GM18507 (cell line): ENCODE measurements at places on chromosomes 7 and 10.
A peak's percentile ranks its signal among the peaks of the same experiment; 100 is the strongest.

GRCh38 chr10:12717981-12718707 is 283.4 kb downstream of the CCDC3 start:
- no peak for DNase-seq

DNA sequence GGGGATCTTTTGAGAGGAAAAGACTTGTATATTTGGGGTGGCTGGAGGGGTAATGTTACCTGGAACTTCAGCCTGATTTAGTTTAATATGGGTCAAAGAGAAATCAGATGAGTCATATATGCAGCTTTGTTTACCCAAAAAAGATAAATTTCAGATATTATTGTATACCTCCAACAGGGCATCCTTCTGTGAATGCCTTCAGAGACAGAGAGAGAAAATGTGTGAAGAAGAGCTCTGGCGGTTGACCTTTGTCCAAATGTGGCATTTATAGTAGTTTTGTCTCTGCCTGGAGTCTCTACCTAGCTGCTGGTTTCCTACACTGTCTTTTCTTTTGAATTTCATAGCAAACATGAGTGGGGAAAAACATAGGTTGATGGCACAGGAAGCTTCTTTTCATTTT is 21.6 kb downstream of the LRMDA start:
- no peak for DNase-seq

GRCh38 chr10:111766464-111766863 is 417.1 kb downstream of the GPAM start:
- no peak for DNase-seq

DNA sequence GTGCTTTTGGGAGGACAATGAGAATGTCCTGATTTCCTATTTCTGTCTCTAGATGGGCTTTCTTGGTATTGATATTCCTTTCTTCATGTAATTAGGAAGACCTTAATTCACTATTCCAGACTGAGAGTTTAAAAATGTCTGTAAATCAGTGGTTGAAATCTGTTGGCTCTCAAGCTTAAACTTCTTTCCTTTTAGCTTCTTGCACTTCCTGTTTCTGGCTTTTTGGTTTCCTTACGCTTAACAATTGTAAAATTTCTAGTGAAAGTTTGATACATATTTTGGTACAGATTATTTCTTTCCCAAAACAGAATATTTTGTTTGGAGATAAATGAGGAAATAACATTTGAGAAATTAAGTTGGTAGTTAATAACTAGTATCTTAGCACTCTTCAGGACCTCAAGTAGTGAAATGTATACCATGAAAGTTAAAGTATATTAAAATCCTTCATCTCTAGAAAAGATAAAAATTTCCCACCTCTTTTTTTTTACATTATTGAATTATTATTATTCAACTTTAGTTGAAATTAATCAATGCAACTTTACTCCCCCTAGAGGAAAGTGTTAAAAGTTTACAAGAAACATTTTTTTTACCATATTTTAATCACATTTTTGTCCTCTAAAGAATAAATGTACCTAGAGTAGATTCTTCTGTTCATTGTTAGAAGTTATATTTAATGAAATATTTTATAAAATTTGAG is 137.2 kb downstream of the PHTF2 start:
- no peak for DNase-seq

DNA sequence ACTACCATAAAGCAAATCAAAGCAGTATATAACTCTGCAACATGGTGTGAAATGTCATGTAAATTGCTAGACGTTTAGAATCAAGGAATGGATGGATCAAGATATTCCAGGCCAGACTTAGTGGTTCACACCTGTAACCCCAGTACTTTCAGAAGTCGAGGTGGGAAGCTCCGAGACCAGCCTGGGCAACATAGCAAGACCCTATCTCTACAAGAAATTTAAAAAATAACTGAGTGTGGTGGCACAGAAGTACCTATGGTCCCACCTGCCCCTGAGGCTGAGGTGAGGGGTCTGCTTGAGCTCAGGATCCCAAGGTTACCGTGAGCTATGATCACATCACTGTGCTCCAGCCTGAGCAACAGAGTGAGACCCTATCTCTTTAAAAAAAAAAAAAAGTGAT is 2.8 kb upstream of the EZH2 start:
- no peak for DNase-seq

GRCh38 chr7:101169838-101170551 is 4.6 kb upstream of the VGF start:
- no peak for DNase-seq

DNA sequence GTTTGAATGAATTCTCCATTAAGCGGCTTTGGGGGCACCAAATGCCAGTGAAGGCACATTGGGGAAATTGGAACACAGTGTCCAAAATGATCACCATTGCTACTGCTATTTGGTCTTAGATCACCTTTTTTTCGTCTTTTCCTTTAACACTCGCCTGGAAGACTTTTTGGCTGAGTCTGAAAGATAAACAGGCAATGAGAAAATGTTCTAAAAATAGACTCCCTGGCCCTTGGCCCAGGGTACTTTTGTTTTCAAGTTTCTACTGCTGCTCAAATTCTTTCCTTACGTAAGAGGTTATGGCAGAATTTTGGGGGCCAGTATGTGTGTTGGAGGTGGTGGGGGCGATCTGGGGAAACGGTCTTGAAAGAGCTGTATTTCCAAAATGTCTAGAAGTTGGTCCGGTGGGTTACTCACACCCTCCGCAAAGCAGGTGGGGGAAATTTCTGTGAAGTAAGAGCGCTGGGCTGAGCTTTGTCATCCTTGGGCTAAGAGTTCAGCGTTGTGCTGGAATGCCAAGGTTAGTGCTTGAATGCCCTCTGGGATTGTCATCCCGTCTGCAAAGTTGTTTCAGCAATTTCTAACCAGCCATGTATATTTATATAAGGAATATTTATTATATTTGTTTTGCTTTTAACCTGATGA is 1.3 kb upstream of the ITPRIP start:
- DNase-seq = no peak

- no peak for DNase-seq
These were observed 105.1 kb downstream of the PIP4K2A start for GRCh38 chr10:22609251-22609650.

DNA sequence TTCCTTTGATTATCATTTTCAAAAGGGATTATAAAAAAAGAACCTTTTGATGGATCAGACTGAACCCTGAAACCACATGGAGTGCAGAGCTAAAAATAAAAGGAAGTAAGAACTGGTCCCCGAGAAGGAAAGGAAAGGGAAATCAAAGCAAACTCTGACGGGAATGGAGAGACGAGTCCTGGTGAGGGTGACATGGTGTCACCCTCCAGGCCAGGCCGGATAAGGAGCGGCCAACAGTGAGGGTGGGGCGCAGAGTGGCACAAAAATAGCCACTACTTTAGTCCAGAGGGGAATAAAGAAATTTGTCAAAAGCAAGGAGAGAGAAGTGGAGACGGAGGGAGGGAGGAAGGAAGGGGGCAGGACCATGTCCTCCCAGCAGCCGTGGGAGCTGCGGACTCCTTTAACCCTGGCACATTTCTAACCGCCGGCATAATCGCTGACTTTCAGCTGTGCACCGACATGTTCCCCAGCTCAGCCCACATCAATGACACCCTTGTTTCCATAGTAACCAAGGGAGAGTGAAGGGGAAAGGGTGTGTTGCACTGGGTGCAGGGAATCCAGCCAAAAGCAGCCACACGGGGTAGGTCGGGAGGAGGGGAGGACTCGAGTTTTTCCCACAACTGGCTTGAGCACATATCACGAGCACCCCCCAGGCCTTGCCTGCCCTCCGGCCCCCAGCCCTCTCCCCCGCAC is 29.7 kb downstream of the TRIM8 start:
- DNase-seq = no peak

DNA sequence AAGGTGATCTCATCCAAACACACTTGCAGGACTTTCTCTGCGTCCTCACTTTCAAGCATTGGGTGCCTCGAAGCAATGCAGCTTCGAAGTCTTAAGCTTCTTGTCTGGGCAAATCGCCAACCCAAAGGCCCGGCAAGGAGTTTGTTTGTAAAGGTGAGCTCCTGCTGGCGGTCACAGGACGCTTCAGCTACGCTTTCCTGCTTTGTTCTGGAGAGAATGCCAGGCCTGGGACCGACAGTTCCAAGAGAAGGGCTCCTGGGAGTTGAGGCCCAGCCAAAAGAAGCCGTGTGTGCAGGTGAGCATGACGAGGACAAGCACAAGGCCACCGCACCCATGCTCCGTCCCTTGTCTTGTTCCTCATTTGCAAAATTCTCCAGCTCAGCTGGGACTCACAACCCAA is 106.6 kb upstream of the DOCK1 start:
- DNase-seq = no peak

- no peak for DNase-seq
These were observed 695 bp upstream of the CLDN4 start for GRCh38 chr7:73829921-73830680.

DNA sequence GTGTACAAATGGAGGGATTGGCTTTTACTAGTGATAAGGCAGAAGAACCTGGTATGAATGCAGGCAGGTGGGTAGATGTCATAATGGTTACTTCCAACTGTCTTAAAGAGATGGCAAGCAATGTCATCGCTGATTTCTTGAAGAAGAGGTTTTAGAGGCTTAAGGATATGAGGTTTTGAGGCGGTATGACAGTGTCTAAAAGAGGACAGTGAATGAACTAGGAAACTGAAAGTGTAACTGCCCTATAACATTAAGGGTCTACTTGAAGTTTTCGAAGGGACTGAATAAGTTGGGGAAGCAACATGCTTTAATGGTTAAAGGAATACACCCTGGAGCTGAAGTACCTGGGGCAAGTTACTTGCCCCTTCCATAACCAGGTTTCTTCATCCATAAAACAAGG is 70.9 kb downstream of the NDUFB2 start:
- DNase-seq = no peak

GRCh38 chr10:132386419-132386831 is 10.6 kb upstream of the PWWP2B start:
- DNase-seq = no peak

- no peak for DNase-seq
These were observed 2.5 kb downstream of the H2BK1 start for GRCh38 chr7:151207804-151208203.

GRCh38 chr10:124376411-124376810 is 42.3 kb downstream of the OAT start:
- no peak for DNase-seq

- DNase-seq = no peak
These were observed 34.8 kb downstream of the KLF6 start for GRCh38 chr10:3750006-3750816.

DNA sequence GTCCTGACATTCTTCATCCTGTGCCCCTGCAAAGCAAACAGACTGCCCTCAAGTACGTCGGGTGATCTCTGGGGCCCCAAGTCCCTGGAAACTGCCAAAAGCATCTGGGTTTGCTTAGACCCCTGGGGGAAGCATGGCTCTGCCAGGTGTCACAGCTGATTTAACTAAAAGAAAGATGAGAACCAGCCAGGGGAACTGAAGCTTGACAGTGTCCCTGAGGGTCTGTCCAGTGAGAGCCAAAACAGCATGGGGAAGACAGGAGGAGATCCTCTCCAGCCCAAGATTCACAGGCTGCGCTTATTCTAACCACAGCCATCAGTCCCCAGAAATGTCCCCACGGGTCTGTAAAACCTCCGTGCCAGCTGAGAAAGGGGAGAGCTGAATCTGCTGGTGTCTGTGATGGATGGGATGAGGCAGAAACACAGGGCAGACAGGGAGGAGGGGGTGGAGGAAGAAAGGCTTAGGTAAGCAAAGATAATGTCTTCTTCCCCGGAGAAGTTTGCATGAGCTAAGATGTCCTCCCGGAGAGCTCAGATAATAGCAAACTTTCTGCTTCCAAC is 21.3 kb downstream of the CCDC3 start:
- DNase-seq = no peak

DNA sequence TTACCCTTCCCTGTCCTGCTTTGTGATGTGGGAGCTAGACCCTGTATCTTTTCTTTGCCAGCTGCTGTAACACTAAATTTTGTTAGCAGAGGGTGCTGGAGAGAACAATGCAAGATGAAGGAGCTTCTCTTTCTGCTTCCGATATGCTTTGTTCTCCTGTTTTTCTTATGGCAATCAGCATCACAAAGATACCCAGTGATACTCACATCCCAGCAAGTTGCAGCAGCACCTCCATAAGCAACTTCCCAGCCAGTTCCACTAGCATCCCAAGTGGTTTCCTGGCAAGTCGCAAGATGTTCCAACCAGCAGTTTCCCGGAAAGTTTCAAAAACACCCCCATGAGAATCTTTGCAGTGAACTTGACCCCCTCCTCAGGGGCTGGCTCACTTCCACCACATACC is 148.6 kb downstream of the IMMP2L start:
- DNase-seq = no peak

- DNase-seq = no peak
These were observed 80.2 kb downstream of the FAM241B start for GRCh38 chr10:69710008-69710888.

DNA sequence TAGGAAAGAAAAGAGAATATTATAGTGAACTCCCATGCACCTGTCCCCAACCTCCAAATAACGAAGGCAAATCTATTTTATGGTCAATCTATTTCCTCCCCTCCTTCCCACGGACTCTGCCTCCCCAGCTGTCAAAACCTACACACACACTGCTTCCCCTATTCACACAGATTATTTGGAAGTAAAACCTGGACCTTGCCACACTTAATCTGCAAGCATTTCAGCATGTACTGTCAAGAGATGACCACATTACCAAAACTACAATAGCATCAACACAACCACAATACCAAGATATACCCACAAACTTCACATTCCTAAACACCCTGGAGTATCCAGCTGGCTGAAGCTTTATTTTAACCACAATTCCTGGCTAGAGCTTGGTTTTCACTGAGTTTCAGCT is 27.8 kb upstream of the KCNK18 start:
- DNase-seq = no peak

GRCh38 chr10:86182595-86182994 is 184.0 kb downstream of the GRID1 start:
- DNase-seq = no peak

DNA sequence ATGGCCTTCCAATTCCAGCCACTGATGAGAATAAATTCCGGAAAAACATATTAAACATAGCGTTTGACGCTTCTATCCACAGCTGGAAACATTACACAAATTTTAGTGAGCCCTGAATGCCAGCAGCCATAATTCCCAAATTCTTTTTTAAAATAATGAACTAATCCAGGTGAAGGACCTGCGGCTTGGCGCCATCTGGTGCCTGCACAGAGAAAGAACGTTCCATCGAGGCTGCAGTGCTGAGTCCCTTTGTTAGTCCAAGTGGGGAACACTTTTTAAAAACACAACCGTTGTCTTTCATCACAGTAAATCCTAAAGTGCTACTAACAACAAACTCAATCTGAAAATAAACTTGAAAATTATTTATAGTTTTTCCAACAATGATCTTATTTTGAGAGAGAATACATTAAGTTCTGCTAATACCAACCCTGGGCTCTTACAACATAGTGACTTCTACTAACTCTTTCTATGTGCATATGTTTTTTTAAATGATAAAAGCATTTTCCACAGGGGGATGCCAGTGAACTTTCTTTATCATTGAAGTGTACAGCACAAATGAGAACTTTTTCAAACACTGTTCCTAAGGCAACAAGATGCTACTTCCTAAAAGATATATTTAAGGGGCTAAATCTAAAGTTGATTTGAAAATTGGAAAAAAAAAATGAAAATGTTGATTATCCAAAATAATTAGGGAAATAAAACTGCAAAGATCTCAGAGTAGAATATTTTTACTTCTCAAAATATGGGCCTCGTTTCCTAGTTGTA is 166.9 kb upstream of the RNF32 start:
- peak; percentile 15 for DNase-seq
